Right atrium auricular region (tissue), 2 donors: ENCODE measurements at places on chromosomes 7 and 10. TPM values are rescaled to one million over a fixed set of nuclear protein-coding genes. Genes with fewer than 3 reads are reported as not detected.

Gene ARMC3
- total RNA-seq, result not detected

Gene FAM221A
- total RNA-seq, result 6.5 TPM

Gene GRM8
- total RNA-seq, result not detected

Gene SYT15B
- 1.5 TPM for total RNA-seq

Gene NXPH1
- not detected for total RNA-seq

Gene ZNF511
- 28.1 TPM for total RNA-seq

Gene SORCS3
- 0.07 TPM for total RNA-seq

Gene TUBAL3
- total RNA-seq, result not detected

Gene ZWINT
- 1.8 TPM for total RNA-seq

GRCh38 chr7:40211276-40212003 lies 76.6 kb downstream of the SUGCT start:
- no peak overlapping the region for H3K4me3 ChIP-seq
- H3K4me1 ChIP-seq, result no peaks in the 10 kb centered on the region
- no peaks in the 10 kb centered on the region for H3K36me3 ChIP-seq
- H3K27ac ChIP-seq, result no peak overlapping the region

- H3K4me3 ChIP-seq, result no peak overlapping the region
- DNase-seq, result no peak
- H3K27me3 ChIP-seq, result no peaks in the 10 kb centered on the region
- H3K27ac ChIP-seq, result no peak overlapping the region
- H3K4me1 ChIP-seq, result no peaks in the 10 kb centered on the region
Observed at GRCh38 chr7:156503196-156503595, 137.4 kb upstream of the RNF32 start.

DNA sequence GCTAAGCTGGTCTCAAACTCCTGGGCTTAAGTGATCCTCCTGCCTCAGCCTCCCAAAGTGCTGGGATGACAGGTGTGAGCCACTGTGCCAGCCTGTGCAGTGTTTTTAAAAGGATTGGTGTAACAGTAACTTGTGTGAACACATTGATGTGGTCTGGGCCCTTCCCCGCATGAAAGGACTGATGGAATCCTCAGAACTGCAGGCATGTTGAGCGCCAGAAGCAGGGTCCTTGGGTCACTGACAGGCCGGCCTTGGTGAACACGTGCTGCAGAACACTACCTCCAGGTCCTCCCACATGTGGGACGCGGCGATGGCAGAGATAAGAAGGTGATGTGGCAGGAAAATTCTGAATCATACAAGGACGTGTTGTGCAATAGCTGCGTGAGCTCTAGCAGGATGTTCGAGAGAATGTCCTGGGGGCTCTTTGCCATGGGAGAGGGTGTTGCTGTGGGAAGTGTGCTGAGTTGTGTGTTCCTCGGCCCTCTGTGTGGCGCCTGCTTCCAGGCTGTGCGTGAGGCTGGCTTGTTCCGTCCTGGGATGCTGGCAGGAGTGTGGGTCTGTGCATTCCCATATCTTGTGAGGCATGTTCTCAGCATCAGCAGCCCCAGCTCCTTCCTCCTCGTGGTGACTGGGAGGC lies 68.2 kb downstream of the DNAJB6 start:
- H3K4me1 ChIP-seq, result peaks cover 46% of the 10 kb centered on the region
- DNase-seq, result peak; percentile 76
- peak overlapping the region; percentile 69 for H3K27ac ChIP-seq
- no peaks in the 10 kb centered on the region for H3K27me3 ChIP-seq
- H3K36me3 ChIP-seq, result peaks cover 38% of the 10 kb centered on the region

- no peaks in the 10 kb centered on the region for H3K27me3 ChIP-seq
- no peaks in the 10 kb centered on the region for H3K36me3 ChIP-seq
- no peak for DNase-seq
Observed at GRCh38 chr7:153404781-153405279, 645.3 kb downstream of the ACTR3B start.

DNA sequence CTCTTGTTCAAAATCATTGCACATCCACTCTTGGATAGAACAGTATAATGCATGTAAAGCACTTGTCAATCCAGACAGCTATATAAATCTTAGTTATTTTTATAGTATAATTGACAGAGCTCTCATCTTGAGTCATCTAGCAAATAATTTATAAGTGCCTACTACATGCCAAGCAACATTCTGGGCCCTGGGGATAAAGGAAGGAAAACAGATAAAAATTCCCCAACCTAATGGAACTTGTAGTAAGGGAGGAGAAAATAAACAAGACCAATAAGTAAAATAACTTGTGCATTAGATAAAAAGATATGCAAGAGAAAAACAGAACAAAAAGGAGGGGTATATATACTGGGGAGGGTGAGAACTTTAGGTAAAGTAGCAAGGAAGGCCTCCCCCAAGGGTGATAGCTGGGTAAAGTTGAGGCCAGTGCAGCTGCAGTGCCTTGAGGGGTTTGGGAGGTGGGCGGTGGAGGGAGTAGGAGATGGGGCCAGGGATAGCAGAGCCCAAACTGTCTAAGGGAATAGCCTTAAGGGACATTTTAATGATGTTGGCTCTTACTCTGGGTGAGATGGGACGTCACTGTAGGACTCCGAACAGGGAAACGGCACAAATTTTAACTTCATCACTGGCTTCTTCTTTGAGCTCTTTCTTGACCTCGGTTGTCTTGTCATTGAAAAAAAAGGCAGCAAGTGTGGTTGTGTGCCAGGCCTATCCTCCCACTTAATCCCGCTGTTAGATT lies 79.3 kb upstream of the SEC61G start:
- no peaks in the 10 kb centered on the region for H3K27me3 ChIP-seq
- H3K4me1 ChIP-seq, result peaks cover 13% of the 10 kb centered on the region
- H3K36me3 ChIP-seq, result no peaks in the 10 kb centered on the region
- no peak for DNase-seq
- no peak overlapping the region for H3K27ac ChIP-seq
- H3K4me3 ChIP-seq, result no peak overlapping the region

DNA sequence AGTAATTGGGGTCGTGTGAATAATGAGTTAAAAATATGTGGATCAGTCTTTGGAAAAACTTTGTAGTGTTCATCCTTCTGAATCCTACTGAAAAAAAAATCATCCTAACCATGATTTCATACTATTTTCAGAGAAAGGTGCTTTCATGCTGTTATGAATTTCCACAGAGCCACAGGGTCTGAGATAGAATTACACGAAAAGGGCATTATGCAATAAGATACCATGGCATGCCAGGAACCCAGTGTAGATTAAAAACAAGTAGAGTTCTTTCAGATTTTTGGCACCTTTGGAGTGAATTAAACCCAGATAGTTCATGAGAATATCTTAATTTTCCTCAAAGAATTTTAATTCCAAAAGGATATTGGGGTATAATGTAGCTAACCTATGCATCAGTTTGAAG lies 47.5 kb upstream of the AGMO start:
- H3K27ac ChIP-seq, result no peak overlapping the region
- no peaks in the 10 kb centered on the region for H3K36me3 ChIP-seq
- no peaks in the 10 kb centered on the region for H3K4me1 ChIP-seq
- no peak overlapping the region for H3K4me3 ChIP-seq

DNA sequence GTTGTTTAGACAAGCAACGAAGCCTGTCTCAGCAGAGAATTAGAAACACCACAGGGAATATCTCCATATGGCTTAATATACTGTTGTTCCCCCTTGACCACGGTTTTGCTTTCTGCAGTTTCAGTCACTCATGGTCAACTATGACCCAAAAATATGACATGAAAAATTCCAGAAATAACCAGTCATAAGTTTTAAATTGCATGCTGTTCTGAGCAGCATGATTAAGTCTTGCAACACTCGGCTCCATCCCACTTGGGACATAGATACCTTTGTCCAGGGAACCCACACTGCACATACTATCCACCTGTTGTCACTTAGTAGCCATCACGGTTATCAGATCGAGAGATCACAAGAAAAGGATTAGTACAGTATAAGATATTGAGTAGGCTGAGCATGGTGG lies 60.7 kb upstream of the FOXK1 start:
- H3K36me3 ChIP-seq, result no peaks in the 10 kb centered on the region
- no peaks in the 10 kb centered on the region for H3K27me3 ChIP-seq
- DNase-seq, result no peak
- no peak overlapping the region for H3K27ac ChIP-seq

GRCh38 chr10:79159141-79159651 lies 90.4 kb downstream of the ZMIZ1 start:
- H3K4me1 ChIP-seq, result no peaks in the 10 kb centered on the region
- H3K36me3 ChIP-seq, result no peaks in the 10 kb centered on the region
- no peaks in the 10 kb centered on the region for H3K27me3 ChIP-seq
- H3K27ac ChIP-seq, result peak overlapping the region; percentile 98

GRCh38 chr7:15314922-15315321 lies 246.9 kb downstream of the AGMO start:
- no peaks in the 10 kb centered on the region for H3K4me1 ChIP-seq
- no peak for DNase-seq
- no peak overlapping the region for H3K4me3 ChIP-seq
- no peaks in the 10 kb centered on the region for H3K27me3 ChIP-seq
- no peaks in the 10 kb centered on the region for H3K36me3 ChIP-seq

DNA sequence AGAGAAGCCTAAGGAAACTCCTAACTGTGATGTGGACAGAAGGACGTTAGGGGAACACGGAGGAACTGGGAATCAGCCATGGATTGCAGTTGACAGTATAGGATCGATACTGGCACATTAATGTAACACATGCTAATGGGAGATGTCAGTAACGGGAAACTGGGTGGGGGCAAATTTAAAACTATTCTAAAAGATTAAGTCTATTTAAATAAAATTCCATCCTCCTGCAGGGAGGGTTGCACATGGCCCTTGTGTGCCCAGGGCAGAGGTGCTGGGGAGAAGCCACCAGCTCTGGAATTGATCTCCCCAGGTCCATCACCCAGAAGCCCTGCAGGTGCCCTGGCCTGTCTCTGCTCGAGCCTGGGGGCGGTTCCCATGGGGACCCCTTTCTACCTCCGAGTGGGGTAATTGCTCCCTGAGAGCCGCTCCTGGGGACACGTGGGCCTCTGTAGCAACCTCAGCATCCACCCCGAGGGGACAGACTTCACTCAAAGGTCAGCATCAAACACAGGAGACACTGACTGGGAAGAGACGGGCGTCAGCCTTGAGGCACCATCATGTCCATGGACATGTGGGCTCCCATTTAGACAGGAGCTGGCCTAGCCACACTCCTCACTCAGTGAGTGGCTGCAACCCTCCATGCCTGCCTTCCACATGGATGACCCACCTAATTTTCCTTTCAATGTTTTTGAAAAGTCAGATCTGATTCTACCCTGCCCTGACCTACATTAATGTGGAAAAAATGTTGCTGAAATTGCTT lies 21.1 kb downstream of the SCART1 start:
- H3K36me3 ChIP-seq, result no peaks in the 10 kb centered on the region
- no peaks in the 10 kb centered on the region for H3K27me3 ChIP-seq
- no peak overlapping the region for H3K27ac ChIP-seq
- no peak for DNase-seq
- H3K4me3 ChIP-seq, result no peak overlapping the region

DNA sequence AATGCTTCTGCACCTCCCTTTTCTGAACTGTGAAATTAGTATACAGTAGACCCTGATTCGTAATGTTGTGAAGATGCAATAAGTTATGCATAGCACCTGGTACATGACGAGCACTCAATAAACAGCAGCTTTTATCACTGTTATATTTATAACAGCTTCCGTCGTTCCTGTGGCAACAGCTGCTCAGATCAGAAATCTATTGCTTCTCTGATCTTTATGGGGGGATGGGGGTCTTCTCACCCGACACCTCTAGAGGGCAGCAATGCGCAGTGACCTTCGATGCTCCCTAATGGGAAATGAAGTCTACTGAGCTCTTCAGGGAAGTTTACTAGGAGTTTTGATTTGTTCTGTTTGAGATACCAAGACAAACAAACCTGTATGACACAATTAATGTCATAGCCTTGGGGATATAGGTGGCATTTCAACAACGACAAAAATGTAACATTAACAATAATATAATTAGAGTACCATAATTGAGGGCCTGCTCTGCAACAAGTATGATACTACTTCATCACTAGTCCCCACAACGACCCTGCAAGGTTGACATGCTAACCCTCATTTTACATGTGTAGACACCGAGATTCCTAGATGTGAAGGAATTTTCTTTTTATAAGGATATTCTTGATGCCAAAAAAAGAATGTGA lies 289.6 kb downstream of the SFMBT2 start:
- no peaks in the 10 kb centered on the region for H3K36me3 ChIP-seq
- H3K4me3 ChIP-seq, result no peak overlapping the region
- no peak for DNase-seq
- no peak overlapping the region for H3K27ac ChIP-seq

DNA sequence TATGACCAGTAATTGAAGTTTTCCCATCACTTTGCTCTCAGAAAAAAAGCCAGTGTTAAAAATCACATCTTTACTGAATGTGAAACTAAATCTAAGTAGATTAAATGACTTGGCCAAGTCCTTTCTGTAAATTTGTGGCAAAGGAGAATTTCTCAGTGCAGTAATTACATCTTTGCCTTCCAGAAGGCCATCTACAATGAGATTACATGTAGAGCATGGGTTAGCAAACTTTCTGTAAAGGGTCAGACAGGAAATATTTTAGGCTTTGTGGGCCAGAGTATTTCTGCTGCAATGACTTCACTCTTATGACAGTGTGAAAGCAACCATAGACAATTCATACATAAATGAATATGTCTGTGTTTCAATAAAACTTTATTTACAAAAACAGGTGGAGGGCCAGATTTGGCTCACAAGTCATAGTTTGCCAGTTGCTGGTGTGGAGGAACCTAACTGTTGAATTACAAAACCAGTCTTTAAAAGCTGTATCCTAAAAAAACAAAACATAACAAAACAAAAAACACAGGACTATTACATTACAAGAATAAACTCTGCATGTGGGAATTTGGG lies 191.0 kb downstream of the TAX1BP1 start:
- no peaks in the 10 kb centered on the region for H3K27me3 ChIP-seq
- H3K4me3 ChIP-seq, result no peak overlapping the region
- no peaks in the 10 kb centered on the region for H3K4me1 ChIP-seq
- H3K27ac ChIP-seq, result no peak overlapping the region
- no peak for DNase-seq

GRCh38 chr7:137454246-137454724 lies 110.8 kb upstream of the PTN start:
- DNase-seq, result no peak
- H3K4me1 ChIP-seq, result peaks cover 14% of the 10 kb centered on the region
- peak overlapping the region; percentile 20 for H3K4me3 ChIP-seq
- no peaks in the 10 kb centered on the region for H3K27me3 ChIP-seq

DNA sequence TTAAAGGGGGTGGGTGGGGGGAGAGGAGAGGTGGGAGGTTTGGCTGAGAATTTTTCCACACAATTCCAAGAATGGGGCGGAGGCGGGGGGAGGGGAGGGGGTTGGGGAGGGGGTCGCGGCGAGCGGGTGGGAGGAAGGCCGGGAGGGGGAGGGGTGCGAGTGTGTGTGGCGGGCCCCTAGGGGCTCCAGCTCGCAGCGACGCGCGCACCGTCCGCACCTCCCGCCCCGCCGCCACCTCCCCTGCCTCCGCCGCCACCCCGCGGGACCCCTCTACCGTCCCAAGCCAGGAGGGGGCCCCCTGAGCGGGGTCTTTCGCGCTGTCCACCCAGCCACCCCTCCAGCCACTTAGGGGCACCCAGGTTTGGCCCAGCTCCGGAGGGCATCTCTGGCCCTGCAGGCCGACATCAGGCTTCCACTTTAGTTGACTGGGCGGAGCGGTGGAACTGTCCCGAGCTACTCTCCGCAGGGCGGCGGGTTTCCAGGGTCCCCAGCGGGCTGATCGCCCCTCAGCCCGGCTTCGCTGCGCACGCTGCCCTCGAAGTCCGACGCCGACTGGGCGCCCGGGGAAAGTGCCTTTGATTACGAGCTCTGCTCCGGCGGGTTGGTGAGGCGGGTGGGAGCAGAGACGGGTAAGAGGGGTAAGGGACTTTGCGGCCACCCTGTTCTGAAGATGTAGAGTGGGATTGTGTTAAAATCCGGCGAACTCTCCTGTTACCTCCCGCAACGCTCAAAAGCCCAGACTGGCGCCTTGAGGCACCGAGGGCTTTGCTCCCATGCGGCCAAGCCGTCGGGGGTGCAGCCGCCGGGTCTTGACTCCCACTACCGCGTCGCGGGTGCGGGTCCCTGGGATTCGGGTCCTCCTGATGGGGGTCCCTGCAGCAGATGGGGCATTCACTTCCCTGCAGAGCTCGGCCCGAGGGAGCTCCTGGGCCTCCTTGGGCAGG lies 1.8 kb upstream of the VAX1 start:
- no peaks in the 10 kb centered on the region for H3K4me1 ChIP-seq
- H3K36me3 ChIP-seq, result no peaks in the 10 kb centered on the region
